Pancreas (tissue), 10 donors: ENCODE measurements at places on chromosomes 16 and 17. TPM values are rescaled to one million over a fixed set of nuclear protein-coding genes. Genes with fewer than 3 reads are reported as not detected.

The ZNF232 gene
- total RNA-seq = 3.6 TPM

The PHOSPHO1 gene
- not detected for total RNA-seq

The SLFN14 gene
- not detected for total RNA-seq

The SLFN12 gene
- 1.3 TPM for total RNA-seq

GRCh38 chr17:78112518-78113471 is 15.8 kb downstream of the TMC6 start:
- DNase-seq = peak; percentile 97

GRCh38 chr17:31699281-31699680 is 159.8 kb downstream of the COPRS start:
- DNase-seq = no peak

- no peak for DNase-seq
These were observed 8.5 kb downstream of the SNN start for GRCh38 chr16:11676799-11677198.

- DNase-seq = no peak
These were observed 198.2 kb upstream of the CHMP6 start for GRCh38 chr17:80793421-80793820.

- peak; percentile 54 for DNase-seq
These were observed 4.3 kb upstream of the NAGLU start for GRCh38 chr17:42531455-42532354.

DNA sequence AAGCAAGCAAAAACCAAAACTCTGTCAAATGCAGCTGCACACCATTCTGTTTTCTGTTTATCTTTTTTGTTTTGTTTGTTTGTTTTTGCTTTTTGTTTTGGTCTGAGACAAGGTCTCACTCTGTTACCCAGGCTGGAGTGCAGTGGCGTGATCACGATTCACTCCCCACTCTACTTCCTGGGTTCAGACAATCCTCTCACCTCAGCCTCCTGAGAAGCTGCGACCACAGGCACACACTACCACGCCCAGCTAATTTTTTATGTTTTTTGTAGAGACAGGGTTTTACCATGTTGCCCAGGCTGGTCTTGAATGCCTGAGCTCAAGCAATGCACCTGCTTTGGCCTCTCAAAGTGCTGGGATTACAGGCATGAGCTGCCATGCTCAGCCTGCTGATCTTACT is 19.3 kb upstream of the SLFN13 start:
- DNase-seq = no peak
